B cell (primary cell): ENCODE measurements at places on chromosomes 16 and 17.

DNA sequence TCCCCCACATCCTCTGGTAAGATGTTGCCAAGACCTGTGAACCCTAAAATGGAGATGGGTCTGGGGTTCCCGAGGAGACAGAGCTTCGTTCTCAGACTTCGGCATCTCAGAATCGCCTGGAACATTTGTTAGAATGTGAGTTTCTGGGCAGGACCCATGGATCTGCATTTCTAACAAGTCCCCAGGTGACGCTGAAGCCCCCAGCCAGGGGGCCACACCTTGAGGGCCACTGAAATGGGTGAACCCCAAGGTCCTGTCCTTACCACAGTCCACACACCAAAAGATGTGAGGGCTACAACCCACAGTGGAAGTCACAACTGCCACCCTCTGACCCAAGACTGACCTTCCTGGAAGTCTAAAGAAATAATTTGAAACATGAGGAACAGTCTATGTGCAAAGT is 14.0 kb downstream of the MPP3 start:
- DNase-seq, result no peak

DNA sequence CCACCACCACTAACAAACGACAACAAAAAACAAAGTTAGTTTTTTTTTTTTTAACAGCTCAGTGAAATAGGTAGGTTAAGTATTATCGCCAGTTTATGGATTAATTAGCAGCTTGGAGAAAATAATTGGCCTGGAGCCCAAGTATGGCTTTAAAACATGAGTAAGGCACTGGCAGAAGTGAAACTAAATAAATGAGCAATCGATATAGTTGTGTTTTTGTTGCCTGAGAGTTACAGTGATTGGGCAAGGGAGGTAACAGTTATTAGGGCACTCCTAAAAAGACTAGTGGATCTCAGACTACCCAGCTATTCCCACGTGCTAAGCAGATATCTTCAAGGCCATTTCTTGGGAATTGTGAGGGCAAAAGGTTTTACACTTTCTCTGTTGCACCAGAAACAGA is 2.4 kb downstream of the MLKL start:
- DNase-seq, result no peak

GRCh38 chr17:60327134-60327900 is 64.6 kb downstream of the USP32 start:
- DNase-seq, result no peak

GRCh38 chr17:6497496-6498221 is 53.4 kb downstream of the PIMREG start:
- DNase-seq, result no peak

DNA sequence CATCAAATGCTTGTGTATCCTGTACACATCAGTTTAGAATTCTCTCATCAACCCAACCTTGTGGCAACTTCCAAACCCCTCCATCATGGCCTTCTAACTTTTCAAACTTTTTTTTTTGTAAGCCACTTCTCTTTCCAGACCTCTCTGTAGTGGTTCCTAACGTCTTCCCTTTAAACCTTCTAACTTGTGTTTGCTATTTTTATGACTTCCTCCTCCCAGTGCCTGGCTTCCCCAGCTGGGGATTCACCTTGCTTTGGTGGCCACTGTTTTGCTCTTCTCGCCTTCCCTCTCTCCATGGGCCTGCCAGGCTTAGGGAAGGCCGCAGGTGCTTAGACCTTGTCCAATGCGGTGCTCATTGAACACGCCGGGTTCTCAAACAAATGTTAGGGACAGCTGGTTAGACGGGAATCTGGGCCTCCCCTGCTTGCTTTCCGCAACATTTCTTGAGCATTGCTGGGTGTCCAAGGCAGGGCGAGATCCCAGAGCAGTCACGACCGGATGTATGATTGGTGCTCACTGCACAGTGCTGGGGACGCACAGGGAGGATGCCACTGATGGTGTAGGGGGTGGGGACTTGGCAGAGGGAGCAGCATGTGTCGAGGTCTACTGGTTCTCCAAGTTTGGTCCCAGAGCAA is 1.1 kb upstream of the XYLT2 start:
- peak; percentile 25 for DNase-seq

- peak; percentile 86 for DNase-seq
Observed at GRCh38 chr17:80737106-80738019, 192.7 kb downstream of the RPTOR start.

- no peak for DNase-seq
Observed at GRCh38 chr16:66881014-66881417, 701 bp downstream of the PDP2 start.

DNA sequence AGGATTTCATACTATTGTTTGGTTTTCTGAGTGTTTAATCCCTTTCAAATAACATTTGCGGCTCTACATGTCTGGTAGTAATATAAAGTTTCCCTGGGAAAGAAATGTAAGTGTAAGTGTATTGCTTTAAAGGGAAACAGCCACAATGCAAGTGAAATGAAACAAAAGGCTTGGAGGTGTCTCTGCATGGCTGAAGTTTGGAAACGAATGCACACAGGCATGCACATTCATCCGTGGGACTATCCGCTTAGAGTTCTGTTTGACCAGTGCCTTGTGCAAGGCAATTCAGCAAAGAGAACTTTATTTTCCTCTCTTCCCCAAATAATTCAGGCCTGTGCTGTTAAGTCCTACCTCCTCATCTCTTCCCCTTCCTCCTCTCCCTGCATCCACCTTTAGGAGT is 56.1 kb upstream of the MRTFB start:
- no peak for DNase-seq

DNA sequence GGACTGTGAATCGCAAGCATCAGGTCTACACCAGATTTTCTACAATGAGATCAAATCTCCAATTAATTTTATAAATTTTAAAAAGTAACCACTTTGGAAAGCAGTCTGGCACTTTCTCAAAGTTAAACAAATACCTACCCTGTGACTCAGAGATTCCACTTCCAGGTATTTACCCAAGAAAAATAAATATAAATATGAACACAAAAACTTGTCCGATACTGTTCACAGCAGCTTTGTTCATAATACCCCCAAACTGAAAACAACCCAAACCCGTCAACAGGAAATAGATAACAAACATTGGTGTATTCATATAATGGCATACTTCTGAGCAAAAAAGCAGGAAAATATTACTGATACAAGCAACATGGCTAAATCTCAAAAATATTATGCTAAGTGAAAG is 12.1 kb downstream of the ZDHHC7 start:
- no peak for DNase-seq

GRCh38 chr17:1561420-1562175 is 994 bp downstream of the PITPNA start:
- peak; percentile 67 for DNase-seq

DNA sequence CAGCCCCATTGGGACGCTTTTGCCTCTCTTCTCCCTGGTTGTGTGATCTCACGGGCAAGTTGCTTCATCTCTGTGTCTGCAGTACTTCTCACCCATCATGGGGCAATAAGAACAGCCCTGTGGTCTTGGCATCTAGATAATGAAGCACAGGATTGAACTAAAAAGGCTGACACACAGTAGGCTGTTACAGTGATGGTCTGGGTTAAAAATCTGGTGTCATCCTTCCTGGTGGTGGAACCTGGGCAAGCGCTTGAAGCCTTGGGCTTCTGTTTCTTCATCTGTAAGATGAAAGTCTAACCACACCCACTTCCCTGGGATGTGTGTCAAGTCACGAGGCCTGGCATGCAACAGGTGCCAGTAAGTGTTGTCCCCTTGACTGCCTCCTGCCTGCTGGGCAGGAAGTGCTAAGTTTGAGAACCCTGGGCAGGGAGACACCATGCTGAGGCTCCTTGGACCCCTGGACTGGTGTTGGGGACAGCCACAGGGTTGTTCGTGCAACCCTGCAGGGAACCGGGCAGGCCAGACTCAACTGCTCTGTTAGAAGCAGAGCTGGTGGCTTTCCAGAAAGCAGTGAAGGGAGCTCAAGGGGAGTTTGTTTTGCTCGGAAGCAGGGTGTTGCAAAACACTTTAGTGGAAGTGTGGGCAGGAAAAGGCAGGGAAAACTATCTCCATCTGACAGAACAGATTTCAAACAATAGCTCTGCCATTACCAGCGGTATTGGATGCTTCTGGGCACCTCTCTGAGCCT is 5.9 kb upstream of the MAP2K3 start:
- DNase-seq, result peak; percentile 62

DNA sequence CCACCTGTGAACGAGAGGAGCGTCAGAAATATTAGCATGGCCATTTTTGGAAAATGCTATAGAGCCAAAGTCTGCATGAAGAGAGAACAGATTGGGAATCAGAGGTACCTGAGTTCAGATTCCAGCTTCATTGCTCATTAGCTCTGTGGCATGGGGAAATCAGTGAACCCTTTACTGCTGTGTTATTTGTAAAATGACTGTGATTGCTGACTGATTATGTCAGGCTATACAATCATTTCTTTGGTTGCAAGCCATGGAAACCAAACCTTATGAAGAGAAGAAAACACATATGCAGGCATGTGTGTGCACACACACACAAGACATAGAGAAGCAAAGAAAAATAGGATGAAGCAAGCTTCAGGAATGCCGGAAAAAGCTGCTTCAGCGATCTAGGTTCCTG is 101.4 kb upstream of the HSBP1 start:
- DNase-seq, result no peak

DNA sequence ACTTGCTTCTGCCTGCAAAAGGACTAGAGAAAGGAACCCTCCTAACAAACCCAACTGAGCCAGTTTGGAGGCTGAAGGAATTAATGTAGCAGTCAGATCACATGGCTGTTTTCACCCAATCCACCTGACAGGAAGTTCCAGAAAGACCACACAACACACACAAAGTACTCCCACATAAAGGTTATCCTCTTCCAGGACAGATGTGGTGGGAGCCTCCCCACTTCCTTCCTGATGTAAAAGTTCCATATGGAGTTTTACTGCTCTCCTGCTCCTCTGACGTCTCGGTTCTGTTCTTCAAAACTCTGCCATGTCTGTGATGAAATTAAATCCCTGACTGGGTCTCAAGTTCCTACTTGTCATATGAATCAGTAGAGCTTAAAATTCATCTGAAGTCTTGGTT is 497.0 kb upstream of the HSBP1 start:
- no peak for DNase-seq

- no peak for DNase-seq
Observed at GRCh38 chr17:81176666-81177065, 10.6 kb upstream of the AATK start.

DNA sequence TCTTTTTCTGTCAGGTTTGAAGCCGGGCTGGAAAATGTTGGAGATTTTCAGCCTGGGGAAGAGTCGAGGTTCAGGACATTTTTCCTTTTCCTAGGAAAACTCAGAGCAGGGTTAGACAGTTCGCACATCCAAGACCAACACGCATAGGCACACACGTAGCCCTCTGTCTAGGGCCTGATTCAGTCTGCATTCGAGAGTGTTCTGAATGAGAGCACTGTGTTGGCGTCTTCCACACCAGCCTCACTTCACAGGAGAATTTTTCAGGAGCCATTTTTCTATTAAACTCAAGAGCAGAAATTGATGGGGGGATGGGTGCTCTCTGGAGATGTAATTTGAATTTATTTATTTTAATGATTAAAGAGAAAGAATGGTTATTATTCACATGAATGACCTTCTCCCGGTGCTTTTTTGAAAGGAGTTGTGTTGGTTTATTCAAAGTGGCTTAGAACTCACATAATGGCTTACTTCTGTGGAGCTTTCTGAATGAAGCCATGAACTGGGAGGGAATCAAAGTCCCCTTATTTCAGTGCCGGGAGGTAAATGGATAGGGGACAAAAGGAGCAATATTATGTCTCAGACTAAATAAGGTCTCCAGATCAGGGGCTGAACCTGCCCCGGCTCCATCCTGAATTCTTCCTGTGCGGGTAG is 194.3 kb downstream of the CCDC182 start:
- no peak for DNase-seq

DNA sequence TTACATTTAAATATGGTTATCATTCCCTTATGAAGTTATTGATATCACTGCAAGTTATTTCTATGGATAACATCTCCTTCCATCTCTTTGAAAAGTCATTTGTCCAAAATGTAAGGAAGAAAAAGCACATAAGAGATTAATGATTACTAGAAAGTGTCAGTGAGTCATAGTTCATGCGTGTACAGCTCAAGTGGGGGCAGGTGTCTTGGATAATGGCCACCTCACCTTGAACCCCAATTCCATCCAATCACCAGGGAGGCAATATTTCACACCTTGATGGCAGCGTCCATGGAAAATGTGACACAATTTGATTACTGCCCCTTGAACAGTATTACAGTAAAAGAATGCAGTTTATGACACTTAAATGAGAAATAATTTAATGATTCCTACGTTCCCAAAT is 358.3 kb upstream of the SOX9 start:
- DNase-seq, result no peak

DNA sequence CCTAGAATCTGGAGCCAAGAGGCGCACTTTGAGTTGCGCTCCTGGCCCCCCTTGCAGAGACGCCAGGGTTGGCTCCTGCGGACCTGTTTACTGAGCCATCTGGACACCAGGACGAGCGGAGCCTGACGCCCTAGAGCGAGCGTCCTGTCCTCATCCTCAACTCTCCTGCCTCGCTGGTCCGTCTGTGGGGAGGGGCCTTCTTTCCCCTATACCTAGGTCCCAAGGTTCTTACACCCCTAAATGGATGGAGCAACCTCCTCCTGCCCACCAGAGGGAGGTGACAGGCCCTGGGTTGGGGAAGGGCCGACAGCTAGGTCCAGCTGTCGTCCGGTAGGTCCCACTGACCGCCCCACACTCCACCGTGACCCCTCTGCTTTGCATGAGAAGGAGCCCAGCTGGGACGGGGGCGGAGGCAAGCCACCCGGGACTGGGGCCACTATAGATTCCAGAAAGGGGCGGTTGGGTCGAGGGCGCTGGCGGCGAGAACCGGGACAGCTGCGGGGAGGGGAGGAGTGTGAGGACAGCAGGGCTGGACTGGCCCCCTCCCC is 3.1 kb upstream of the LHX1 start:
- peak; percentile 52 for DNase-seq

DNA sequence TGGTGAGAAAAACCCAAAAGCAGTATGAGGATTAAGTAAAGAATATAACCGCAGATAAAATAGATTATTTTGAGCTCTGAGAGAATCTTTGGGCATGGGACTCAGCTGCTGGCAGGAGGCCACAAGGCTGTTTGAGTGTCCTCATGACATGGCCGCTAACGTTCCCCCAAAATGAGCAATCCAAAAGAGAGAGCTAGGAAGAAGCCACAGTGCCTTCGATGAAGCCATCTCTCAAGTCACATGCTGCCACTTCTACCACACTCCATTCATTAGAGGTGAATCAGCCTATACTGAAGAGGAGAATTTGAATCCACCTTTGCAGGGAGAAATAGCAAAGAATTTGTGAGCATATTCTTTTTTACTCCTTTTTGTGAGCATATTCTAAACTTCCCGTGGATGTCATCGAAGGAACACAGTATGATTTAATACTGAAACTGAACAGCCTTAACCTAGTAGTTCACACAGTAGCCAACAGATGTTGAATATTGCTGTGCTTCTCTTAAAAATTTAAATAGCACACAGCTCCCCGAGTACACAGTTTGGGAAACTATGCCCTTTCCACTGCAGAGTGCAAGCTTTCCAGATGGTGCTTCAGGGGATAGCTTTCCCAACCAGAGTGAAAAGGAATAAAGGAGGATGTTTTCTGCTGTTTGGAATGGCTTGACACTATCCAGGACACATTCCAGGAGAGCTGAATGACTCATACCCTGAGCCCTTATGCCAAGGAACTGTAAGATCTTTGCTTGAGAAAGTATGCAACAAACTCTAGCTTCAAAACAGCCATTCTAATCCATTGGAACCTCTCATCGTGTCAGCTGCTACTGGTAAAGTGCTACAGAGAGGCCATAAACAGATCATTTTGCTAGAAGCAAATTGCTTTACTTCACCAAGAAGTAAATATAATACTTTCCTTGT is 33.9 kb downstream of the ANKFY1 start:
- DNase-seq, result no peak

- no peak for DNase-seq
Observed at GRCh38 chr16:87058728-87059250, 258.4 kb downstream of the C16orf95 start.
